ENCODE measurements at places on chromosomes 13 and 19.

- DNase-seq: no peak
Observed at GRCh38 chr19:37763488-37763887, 15.9 kb downstream of the ZNF573 start.

- DNase-seq: no peak
Observed at GRCh38 chr19:32252333-32252669, 93.1 kb upstream of the ZNF507 start.

DNA sequence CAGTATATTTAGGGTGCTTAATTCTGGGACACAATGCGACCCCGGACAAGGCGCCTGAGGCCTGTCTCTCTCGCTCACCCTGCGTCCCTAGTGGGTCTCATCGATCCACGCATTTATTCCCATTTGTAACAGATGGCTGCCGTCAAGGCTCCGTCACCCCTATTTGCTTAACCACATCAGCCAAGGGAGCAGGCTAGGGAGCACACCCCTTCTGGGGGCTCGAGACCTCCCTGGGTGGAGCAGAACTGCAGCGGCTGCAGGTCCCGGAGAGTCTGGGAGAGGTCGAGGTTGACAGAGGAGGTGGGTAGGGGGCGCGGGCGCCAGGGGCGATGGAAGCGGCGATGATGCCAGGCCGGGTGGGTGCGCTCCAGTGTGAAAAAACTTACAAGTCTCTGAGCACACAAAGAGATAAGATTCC, 507 bp downstream of the ALG5 start:
- peak; percentile 29 for DNase-seq

- no peak for DNase-seq
Observed at GRCh38 chr13:43776501-43777079, 10.2 kb downstream of the ENOX1 start.

GRCh38 chr13:47896546-47896945, 104.5 kb downstream of the SUCLA2 start:
- no peak for DNase-seq

DNA sequence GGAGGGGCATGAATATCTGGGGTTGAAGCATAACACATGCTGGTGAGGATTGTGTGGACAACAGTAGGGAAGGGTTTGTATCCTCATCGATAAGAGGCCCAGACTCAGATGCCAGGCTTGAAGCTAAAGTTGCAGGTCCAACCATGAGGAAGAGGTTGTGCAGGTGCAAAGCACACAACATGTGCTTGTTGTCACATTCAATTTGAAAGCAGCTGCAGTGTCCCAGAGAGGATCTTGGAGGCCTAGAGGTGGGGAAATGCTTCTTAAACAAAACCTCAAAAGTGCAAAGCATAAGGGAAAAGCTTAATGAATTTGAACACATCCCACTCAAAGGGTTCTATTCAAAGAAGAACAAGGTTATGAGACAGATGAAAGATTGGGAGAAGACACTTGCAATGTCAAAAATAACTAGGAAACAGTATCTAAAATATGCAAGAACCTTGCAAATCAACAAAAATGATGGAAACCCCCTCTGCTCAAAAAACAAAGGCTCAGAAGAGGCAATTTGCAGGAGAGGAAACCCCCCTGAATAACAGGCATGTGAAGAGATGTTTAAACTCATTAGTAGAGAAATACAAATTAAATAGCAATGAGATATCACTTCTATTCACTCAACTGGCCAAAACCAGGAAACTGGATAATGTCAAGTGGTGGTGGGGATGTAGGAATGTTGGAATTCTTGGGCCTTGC, 187.1 kb downstream of the KATNAL1 start:
- DNase-seq: no peak

DNA sequence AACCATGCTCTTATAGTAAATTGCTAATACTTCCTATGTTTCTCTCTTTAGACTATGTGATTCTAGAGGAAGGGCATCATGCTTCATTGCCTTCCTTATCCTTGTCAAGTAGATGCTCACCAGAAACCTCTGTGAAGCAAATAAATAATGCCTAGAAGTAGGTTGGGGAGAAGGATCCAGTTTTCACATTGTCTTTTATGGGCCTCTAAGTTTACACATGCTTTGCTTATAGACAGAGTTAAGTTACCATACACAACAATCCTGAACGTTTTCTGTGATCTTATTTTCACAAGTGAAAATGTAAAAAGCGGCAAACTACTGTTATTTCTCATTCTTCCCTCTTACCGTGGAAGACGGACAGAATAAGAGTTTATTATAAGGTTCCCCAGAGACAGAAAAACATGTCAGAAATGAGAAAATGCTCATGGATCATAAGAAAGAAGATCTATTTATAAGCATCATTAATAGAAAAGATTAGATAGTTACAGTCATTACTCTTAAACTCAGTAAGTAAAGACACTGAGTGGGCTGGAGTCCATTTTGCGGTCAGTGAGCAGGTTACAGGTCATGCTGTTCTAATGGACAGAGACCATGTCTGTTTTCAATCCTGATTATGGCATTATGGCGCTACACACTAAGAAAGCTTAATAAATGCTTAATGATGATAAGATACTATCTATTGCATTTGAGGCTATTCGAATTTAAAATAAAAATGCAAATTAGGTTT, 723.9 kb downstream of the PCDH9 start:
- DNase-seq: no peak

GRCh38 chr13:41455725-41456419, 1.5 kb upstream of the RGCC start:
- no peak for DNase-seq

GRCh38 chr19:55440411-55441105, 2.5 kb downstream of the SHISA7 start:
- DNase-seq: peak; percentile 56

DNA sequence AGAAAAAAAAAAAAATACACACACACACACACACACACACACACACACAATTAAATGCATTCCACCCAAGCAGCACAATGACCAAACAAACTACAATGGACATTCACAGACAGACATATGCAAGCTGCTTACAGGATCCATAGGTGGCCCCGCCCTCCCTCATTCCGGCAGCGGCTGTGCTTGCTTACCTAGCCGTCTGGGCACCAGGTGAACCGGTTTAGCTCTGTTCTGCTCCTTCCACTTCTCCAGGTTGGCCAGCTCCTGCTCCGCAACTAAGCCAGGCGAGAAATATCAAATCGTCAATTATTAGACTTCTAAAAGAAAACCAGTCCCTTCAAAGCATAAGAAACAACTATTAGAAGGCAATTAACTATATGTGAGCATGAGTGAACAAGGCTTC, 23.1 kb downstream of the EPSTI1 start:
- DNase-seq: no peak

GRCh38 chr13:65889368-65889767, 1340.8 kb downstream of the PCDH9 start:
- no peak for DNase-seq

GRCh38 chr13:60172111-60172510, 8.4 kb upstream of the DIAPH3 start:
- no peak for DNase-seq

GRCh38 chr19:33481863-33482262, 39.7 kb downstream of the PEPD start:
- DNase-seq: no peak

GRCh38 chr13:91767651-91768050, 369.2 kb downstream of the GPC5 start:
- no peak for DNase-seq

- peak; percentile 85 for DNase-seq
Observed at GRCh38 chr19:42108527-42109389, 23.5 kb downstream of the POU2F2 start.

DNA sequence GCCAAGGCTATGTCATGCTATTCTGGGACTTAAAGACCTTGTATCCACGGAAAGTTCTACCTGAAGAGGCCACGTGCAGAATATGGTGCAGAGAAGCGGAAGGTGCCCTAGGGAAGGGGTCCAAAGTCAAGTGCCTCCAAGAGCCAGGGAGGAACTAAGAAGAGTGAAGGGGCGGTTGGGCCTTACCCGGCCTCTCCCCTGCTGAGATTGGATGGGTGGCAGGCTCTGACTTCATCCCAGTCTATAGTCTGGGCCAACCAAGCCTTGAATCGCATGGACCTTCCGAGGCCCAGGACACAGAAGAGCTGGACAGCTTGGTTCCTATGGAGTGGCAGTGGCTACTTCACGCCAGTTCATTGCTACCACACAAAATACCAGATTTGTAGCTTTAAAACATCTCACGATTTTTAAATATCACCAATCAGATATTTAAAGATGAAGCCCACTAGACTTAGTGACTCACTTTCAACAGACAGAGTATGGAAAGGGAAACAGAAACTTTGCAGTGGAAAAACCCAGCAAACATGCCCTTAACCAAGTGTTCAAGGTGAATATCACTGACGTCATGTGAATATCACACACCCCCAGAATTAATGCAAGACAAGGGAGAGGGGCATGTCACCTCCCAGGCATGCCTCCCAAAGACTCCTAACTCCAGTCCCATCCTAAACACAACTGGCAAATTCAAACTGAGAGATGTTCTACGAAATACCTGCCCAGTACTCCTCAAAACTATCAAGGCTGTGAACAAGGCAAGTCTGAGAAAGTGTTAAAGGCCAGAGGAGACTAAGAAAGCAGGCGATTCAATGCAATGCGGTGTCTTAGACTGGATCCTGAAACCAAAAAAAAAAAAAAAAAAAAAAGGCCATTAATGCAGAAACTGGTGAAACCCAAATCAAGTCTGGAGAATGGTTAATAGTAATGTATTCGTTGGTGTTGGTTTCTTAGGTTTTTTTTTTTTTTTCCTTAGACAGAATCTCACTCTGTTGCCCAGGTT, 10.2 kb downstream of the C19orf12 start:
- DNase-seq: no peak

GRCh38 chr19:13300421-13301030, 150.3 kb downstream of the IER2 start:
- DNase-seq: no peak

DNA sequence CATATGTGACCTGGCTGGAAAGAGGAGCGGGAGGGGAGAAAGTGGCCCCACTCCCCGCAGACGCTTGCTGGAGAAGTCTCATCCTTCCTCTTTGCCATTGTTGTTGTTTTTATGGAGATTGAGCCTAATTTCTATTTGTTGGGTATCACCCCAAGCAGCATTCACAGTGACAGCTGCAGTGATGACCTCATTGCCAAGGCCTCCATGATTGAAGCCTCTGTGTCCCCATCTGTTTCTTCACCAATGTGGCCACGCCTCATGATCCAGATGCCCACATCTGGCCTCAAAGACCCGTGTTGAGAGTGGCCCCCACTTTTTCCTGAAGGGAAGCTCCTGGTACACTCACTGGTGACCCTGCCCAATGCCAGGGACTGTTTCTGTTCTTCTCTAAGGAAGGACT, 154.2 kb downstream of the SLC7A1 start:
- DNase-seq: no peak

DNA sequence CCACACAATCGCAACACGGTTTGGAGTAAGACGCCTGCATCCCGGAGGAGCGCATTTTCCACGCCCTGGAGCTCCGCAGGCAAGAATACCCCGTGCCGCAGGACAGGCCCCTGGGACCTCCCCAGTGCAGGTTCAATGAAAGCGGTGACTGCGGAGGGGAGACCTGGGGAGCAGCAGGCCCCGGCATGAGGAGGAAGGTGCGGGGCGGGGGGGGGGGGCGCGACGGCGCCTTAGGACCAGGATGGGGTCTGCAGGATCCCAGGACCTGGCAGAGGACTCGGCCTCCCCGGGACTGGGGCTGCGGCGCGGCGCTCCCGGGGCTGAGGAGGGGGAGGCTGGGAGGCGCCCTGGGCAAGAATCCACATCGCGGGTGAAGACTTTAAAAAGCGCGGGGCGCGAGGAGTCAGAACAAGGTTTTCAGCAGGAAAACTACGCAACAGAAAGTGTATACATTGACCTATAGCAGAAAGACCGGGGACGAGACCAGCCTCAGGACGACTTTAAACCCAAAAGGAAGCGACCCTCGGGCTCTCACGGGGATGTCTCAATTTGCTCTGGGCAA, 432 bp downstream of the ZNF611 start:
- DNase-seq: no peak

- no peak for DNase-seq
Observed at GRCh38 chr19:42115219-42115618, 17.0 kb downstream of the POU2F2 start.
